Heart left ventricle (tissue), 16 donors: ENCODE measurements at places on chromosomes 16 and 17. TPM values are rescaled to one million over a fixed set of nuclear protein-coding genes. Genes with fewer than 3 reads are reported as not detected.

- H3K27ac ChIP-seq = no peak overlapping the region
- no peaks in the 10 kb centered on the region for H3K36me3 ChIP-seq
- H3K4me3 ChIP-seq = no peak overlapping the region
- H3K27me3 ChIP-seq = no peaks in the 10 kb centered on the region
Observed at GRCh38 chr16:83533193-83533592, 274.6 kb upstream of the HSBP1 start.

DNA sequence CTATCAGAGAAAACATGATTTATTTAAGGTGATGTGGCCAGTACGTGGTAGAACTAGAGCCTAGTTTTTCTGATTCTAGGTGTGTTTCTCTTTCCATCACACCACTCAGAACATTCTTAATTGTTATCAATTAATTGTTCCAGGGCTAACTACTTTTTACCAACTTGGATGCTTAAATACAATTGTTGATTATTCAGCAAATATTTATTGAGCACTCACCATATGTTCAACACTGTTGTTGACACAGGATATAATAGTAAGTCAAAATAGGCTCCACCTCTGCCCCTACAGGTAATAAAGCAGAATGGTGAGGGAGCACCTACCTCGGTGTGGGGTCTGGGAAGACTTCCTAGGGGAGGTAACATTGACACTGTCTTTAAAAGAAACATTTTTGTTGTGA, 16.1 kb downstream of the GNAO1 start:
- DNase-seq = no peak
- no peak overlapping the region for H3K27ac ChIP-seq
- H3K27me3 ChIP-seq = no peaks in the 10 kb centered on the region
- H3K4me1 ChIP-seq = peaks cover 7% of the 10 kb centered on the region
- H3K4me3 ChIP-seq = no peak overlapping the region
- H3K36me3 ChIP-seq = no peaks in the 10 kb centered on the region

DNA sequence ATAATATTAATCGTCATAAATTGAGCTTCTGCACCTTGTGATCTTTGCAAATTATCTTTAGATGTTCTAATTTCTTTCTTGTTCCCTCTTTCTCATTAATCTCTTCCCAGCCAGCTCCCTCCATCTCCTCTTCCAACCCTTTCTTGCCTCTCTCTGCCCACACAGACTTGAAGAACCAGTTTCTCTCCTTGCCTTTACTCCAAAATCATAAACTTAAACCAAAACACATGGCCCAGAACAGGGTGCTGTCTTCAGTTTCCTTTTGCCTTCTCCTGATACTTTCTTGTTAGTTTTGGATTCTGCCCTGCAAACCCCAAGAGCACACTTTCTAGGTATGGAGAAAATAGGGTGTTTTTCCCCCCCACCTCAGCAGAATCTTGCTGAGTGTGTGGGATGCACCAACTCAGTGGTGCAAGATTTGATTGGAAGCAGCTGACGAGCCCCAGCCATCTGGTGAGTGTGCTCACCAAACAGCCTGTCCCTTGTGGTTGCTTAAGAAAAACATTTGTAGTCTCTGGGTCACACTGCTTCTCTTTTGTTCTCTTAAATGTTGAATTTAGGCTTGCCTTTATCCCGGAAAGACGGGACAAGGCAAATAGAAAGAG, 175.8 kb upstream of the MAF start:
- H3K36me3 ChIP-seq = no peaks in the 10 kb centered on the region
- H3K27me3 ChIP-seq = no peaks in the 10 kb centered on the region
- H3K27ac ChIP-seq = no peak overlapping the region
- no peaks in the 10 kb centered on the region for H3K4me1 ChIP-seq
- no peak overlapping the region for H3K4me3 ChIP-seq
- no peak for DNase-seq

GRCh38 chr16:29815032-29815721, 775 bp upstream of the PAGR1 start:
- peaks cover 24% of the 10 kb centered on the region for H3K36me3 ChIP-seq
- peaks cover 60% of the 10 kb centered on the region for H3K4me1 ChIP-seq
- peak overlapping the region; percentile 84 for H3K4me3 ChIP-seq
- H3K27ac ChIP-seq = no peak overlapping the region

GRCh38 chr16:57235128-57236021, 9.7 kb upstream of the ARL2BP start:
- H3K36me3 ChIP-seq = peaks cover 66% of the 10 kb centered on the region
- no peak for DNase-seq
- H3K27me3 ChIP-seq = no peaks in the 10 kb centered on the region
- H3K4me1 ChIP-seq = peaks cover 24% of the 10 kb centered on the region

- no peak for DNase-seq
- no peaks in the 10 kb centered on the region for H3K27me3 ChIP-seq
Observed at GRCh38 chr17:42225646-42226045, 31.4 kb upstream of the GHDC start.

DNA sequence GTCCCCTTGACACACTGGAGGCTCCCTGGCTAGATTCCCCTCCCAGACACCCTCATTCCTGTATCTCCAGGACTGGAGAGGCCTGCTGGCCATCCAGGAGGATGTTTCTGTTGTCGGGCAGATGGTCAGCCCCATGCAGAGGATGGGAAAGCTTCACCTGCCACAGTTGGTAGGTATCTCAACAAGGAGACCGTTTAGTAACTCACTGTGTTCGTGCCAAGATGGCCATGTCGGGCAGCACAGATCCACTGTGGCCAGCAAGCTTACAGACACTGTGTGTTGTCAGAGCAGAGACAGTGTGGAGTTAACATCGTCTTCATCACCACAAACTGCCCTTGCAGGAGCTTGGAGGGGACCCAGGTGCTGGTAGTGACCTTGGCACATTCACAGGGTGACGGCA, 390.9 kb downstream of the SEC14L1 start:
- no peak for DNase-seq
- no peak overlapping the region for H3K27ac ChIP-seq
- no peaks in the 10 kb centered on the region for H3K27me3 ChIP-seq
- peaks cover 7% of the 10 kb centered on the region for H3K4me1 ChIP-seq
- no peaks in the 10 kb centered on the region for H3K36me3 ChIP-seq

DNA sequence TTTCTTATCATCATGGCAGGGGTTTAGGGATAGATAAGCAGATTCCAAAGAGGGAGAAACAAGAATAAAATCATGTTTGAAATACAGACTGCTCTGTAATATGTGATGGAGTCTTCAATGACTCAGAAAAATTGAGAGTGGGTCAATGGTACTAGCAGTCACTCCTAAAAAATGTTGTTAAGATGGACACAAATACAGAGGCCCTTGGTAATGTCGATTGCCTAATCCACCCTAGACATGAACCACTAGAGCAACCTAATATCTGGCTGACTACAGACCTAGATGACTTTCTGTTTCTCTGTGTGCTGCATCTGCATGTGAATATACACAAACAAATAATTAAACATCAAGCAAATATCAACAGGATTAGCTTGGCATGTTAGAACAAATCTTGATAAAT, 135.8 kb downstream of the CDH8 start:
- H3K27me3 ChIP-seq = no peaks in the 10 kb centered on the region
- H3K27ac ChIP-seq = no peak overlapping the region
- H3K4me1 ChIP-seq = no peaks in the 10 kb centered on the region
- no peak for DNase-seq
- no peaks in the 10 kb centered on the region for H3K36me3 ChIP-seq

- peaks cover 62% of the 10 kb centered on the region for H3K4me1 ChIP-seq
- peak overlapping the region; percentile 88 for H3K4me3 ChIP-seq
- peak; percentile 60 for DNase-seq
Observed at GRCh38 chr16:78444-79150, 572 bp downstream of the MPG start.

DNA sequence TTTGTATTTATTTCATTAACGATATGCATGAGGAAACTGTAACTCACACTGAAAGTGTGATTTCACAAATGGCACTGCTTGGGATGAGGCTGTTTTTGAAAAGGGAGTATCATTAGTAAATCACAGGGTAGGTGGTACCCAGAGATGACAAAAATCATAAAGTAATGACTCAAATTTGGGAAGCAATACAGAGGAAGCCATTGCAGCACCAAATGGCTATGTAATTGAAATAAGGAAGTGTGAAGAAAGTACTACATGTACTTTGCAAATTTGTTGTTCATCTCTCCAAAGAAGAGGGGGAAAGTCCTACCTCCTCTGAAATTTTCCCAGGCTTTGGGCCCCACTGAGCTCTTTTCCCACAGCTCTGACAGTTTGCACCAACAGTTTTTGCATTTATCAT, 12.3 kb upstream of the ABCC12 start:
- H3K36me3 ChIP-seq = no peaks in the 10 kb centered on the region
- DNase-seq = no peak
- H3K27ac ChIP-seq = no peak overlapping the region
- no peak overlapping the region for H3K4me3 ChIP-seq

- H3K27ac ChIP-seq = peak overlapping the region; percentile 53
- peaks cover 7% of the 10 kb centered on the region for H3K4me1 ChIP-seq
- no peaks in the 10 kb centered on the region for H3K27me3 ChIP-seq
- no peaks in the 10 kb centered on the region for H3K36me3 ChIP-seq
- no peak overlapping the region for H3K4me3 ChIP-seq
Observed at GRCh38 chr17:229709-230394, 48.4 kb upstream of the DOC2B start.

DNA sequence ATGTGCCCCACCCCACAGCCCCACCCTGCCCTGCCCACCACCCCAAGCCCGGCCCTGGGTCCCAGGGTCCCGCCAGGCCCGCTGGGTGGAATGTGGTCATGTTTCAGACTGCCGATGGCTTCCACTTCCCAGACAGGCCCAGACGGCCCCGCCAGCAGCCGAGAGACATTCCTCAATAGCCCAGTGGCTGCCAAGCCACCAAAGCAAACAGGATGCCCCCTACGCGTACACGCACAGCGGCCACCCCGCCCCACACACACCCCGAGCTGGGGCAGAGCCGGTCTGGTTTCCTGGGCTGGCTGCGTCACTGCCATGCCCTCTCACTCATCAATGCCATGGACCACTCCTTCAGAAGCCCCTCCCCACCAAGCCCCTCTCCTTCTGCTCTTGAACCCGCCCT, 1.2 kb upstream of the KRT17 start:
- H3K4me3 ChIP-seq = no peak overlapping the region
- H3K4me1 ChIP-seq = peaks cover 5% of the 10 kb centered on the region
- no peaks in the 10 kb centered on the region for H3K27me3 ChIP-seq
- H3K36me3 ChIP-seq = no peaks in the 10 kb centered on the region
- H3K27ac ChIP-seq = no peak overlapping the region
- peak; percentile 45 for DNase-seq

DNA sequence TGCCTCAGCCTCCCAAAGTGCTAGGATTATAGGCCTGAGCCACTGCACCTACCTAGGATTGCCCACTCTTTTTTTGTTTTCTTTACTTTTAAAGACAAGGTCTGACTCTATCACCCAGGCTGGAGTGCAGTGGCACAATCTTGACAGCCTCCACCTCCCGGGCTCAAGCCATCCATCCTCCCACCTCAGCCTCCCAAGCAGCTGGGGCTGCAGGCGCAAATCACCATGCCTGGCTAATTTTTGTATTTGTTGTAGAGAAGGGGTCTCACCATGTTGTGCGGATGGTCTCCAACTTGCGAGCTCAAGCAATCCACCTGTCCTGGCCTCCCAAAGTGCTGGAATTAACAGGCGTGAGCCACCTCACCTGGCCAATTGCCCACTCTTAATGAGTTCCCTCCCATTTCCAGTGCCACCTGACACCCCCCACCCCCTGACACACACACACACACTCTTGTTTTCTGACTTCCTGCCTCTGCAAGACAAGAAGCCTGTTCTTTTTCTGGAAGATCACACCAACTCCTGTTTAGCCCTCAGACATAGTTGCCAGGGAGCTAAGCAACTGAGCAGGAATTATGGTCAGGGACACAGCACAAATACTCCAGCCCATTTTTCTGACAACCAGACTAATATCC, 2.6 kb downstream of the OVCA2 start:
- H3K27me3 ChIP-seq = no peaks in the 10 kb centered on the region
- DNase-seq = no peak
- no peak overlapping the region for H3K27ac ChIP-seq
- peaks cover 16% of the 10 kb centered on the region for H3K4me1 ChIP-seq

GRCh38 chr16:86611941-86612340, 33.6 kb downstream of the FOXL1 start:
- no peaks in the 10 kb centered on the region for H3K36me3 ChIP-seq
- no peak overlapping the region for H3K4me3 ChIP-seq
- H3K27ac ChIP-seq = no peak overlapping the region
- H3K4me1 ChIP-seq = no peaks in the 10 kb centered on the region

DNA sequence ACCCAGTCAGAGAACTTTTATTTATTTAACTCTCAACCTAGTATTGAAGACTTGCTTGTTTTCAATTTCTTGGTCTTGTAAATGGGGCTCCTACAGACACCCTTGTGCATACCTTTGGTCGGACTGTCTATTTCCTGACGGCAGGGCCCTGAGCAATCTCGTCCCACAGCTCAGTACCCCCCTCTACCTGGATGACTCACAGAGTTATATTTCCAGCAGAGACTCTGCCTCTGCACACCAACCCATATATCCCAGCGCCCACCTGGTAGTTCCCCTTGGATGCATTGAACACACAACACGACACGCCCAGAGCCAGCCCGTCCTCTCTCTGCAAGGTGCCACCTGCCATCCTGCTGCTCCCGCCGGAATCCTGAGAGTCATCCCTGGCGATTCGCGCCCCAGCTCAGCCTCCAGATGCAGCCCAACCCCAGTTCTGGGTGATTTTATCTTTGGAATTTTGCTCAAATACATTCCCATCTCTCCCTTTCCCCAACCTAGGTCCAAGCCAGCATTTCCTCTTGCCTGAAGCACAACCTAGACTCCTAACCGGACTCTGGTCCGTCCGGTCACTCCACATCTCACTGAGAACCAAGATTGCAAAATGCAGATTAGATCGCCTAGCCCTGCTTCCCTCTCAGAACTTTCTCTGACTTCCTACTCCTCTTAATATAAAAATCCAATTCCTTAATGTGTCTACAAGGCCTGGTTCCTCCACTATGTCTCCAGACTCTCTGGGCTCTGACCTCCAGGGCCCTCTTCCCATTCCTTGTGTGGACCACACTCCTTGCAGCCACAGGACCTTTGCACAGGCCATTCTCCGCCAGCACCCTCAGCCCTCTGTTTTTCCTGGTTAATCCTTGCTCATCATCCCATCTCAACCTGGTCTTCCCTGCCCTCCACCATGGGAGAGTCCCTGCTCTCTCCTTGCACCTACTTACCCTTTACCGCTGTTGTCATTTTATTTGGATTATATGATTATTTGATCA, 129.2 kb downstream of the SEC14L1 start:
- no peak overlapping the region for H3K4me3 ChIP-seq
- H3K27ac ChIP-seq = no peak overlapping the region
- peaks cover 4% of the 10 kb centered on the region for H3K27me3 ChIP-seq
- H3K4me1 ChIP-seq = no peaks in the 10 kb centered on the region

GRCh38 chr16:17939122-17939536, 397.4 kb downstream of the NPIPA8 start:
- no peaks in the 10 kb centered on the region for H3K4me1 ChIP-seq
- no peak overlapping the region for H3K4me3 ChIP-seq
- no peak for DNase-seq

Gene KRTAP4-9
- not detected for total RNA-seq

Gene SLC12A3
- not detected for total RNA-seq

Gene DUXB
- not detected for total RNA-seq

Gene RNF222
- not detected for total RNA-seq

Gene PVALEF
- total RNA-seq = not detected

Gene NEUROD2
- total RNA-seq = not detected

Gene KRT9
- total RNA-seq = not detected
